ENCODE measurements at places on chromosomes 3 and 15.

GRCh38 chr3:125351814-125352456 is 23.2 kb downstream of the ZNF148 start:
- no peak for DNase-seq

GRCh38 chr3:18712713-18713576 is 287.8 kb upstream of the SATB1 start:
- no peak for DNase-seq

- no peak for DNase-seq
These were observed 141.8 kb upstream of the NECTIN3 start for GRCh38 chr3:110929816-110930215.

DNA sequence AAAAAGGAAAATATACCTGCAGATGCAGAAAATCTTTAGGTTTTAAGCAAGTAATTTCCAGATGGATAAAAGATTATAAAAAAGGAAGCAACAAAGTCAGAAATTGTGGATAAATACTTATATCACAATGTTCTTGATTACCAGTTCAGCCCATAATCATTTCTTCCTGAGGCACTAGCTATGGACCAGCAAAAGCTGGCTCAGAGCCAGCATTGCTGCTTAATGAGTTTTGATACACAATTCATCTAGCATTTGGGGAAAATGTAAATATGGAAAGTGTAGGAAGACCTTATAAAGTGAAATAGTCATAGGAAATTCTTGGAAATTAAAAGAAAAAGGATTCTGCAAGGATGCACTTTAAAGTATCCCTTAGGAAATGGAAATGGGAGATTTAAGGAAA is 168.3 kb upstream of the GBE1 start:
- DNase-seq, result no peak
